ENCODE measurements at places on chromosomes 7 and 10.
A peak's percentile ranks its signal among the peaks of the same experiment; 100 is the strongest.

DNA sequence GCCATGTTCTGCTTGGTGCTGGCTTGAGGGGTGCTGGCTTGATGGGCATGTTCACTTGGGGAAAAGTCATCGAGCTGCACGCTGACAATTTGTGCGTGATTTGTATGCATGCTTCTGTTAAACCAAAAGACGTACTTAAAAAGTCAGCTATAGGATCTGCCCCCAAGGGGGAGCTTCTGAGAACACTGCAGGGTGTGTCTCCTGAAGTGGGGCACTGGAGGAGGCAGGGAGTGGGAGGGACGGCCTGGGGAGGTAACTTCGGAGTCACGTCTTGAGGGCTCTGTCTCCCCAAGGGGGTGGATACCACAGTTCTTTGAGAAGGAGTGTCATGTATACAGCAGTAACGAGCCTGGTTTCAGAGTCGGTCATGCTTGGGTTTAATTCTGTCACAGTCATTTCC, 406.5 kb downstream of the PLXNA4 start:
- no peak for DNase-seq

DNA sequence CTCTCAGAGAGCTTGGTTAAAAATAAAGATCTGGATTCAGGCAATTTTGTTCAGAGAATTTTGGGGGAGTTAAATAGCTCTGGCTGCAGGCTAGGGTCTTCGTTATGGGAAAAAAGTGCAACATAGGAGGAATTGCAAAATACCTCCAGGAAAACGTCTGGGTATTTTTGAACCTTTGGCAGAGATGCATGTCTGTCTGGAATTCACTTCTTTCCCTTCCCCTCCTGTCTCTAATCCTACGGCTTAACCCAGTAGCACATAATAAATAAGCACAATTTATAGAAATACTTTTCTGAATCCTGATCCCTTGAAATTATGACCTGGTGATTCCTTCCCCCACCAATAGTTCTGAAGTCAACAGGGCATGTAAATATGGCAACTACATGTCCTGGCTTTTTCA, 19.3 kb upstream of the NUP205 start:
- DNase-seq = no peak

DNA sequence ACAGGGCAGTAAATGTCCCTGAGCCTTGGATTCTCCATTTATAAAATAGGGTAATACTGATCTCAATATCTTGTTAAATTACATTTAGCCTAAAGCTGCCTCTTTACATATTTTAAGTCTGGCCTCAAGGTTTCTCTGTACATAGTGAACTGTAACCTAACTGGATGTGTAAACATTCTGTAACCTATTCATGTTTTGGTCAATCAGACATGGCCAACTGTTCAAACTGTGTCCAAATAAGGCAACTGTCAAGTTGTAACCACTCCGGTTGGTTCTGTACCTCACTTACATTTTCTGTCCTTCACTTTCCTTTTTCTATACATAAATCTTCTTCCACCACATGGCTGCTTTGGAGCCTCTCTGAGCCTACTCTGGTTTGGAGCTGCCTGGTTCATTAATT, 107.1 kb upstream of the ITGB1 start:
- no peak for DNase-seq

GRCh38 chr7:107108793-107109371, 59.9 kb upstream of the HBP1 start:
- DNase-seq = no peak

DNA sequence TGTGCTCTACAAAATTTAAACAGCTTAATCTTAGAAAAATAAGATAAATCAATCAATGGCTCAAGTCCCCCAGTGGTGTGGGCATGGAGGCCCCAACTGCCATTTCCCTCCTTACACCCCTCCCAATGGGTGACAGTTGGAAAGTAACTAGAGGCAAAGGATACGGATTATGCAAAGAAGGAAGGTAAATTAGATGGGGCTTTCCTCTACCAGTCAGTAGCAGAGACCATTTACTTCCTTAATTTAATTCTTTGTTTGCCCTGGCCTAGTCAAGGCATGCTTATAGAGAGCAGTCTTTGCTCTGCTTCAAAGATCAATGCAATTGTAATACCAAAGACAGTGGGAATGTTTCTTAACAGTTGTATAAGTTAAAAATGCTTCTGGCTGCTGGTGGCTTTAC, 63.3 kb upstream of the PAPSS2 start:
- DNase-seq = no peak

DNA sequence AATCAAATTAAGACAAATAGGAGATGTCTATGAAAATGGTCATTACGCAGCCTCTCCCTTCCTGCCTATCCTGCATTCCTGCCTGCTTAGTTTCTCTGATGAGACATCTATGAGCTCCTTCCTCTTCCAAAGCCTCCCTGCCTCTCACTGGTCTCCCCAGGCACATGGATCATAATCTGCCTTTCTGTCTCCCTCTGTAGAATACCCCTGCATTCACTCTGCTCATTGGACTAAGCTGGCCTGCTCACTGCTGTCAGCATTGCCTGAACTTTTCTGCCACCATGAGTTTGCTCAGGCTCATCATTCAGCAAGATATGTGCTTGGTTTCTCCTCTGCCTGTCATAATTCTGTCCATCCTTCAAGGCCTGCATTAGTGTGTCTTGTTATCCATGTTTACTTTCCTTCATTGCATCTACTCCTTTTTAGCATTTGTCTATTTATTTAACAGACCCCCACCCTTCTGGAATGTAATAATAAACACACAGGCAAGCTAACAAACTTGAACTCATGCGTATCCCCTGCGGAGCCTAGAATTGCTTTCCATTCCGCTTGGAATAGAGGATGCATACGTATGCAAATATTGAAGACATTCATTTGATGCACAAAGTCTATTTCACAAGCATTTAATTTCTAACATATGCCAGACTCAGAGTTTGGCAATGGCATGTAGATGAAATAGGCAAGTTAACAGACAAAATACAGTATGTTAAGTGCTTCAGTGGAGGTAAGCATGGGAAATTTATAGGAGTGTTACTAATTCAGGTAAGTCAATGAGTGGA, 88.3 kb downstream of the PTPRZ1 start:
- peak; percentile 54 for DNase-seq

DNA sequence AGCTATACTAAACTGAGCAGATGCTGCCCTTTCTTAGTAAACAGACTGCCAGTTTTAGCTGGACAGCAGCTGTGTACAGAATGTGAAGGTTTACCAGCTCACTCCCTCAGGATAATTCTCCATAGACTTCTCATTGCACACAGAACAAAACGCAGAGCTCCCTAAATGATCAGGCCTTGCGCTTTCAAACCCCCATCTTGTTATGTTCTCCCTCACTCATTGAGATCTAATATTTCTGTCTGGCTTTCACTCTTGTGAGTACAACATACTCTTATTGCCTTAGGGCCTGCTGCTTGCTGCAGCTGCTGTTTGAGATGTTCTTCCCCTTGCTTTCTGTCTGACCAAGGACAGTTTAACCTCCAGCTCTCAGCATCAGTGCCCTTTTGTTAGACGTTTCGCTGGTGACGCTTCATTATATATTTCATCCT, 17.3 kb downstream of the VWDE start:
- no peak for DNase-seq

GRCh38 chr7:3176112-3177000, 124.7 kb upstream of the SDK1 start:
- DNase-seq = no peak

DNA sequence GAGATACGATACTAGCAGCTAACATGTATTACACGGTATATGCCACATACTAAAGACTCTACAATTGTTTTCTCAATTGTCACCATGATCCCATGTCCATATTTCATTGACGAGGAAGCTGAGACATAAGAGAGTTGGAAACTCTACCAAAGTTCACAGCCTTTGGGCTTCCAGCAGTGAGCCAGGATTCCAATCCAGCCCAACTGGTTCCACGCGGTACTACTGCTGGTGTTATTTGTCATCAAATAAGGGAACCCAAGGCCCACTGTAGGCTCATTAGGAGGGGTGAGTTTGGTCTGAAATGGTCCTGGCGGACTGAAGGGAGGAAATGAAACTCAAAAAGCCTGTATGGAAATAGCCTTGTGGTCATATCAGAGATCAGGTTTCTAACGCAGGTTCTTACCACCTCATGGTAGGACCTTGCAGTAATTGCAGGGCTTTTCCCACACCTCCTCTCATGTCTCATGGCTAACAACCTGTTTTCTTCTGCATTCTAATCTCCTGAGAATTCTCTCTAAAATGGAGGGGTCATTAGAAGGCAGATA, 814.6 kb downstream of the LRMDA start:
- no peak for DNase-seq
